Stomach (tissue), 19 donors: ENCODE measurements at places on chromosomes 2 and 18.

DNA sequence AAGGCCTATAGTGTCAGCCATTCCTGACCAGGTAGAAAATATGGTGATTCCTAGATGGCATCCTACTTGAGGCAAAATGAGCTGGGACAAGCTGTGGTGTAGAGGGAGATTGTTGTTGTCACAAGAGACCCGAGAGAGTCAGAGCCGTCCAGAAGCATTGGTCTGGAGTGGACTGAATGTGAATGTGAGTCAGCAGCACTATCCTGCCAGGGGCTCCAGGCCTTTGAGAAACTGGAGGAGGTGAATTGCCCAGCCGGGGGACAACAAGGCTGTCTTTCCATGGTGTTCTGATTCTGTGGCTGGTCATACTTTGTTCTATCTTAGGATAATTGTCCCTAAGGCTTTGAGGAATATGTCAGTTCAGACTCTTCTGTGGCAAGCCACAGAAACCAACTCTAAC is 29.4 kb upstream of the EIF2AK3 start:
- no peak for DNase-seq

- DNase-seq = no peak
These were observed 97.4 kb downstream of the OSR1 start for GRCh38 chr2:19261061-19261460.

GRCh38 chr2:215427585-215427984 is 8.3 kb downstream of the FN1 start:
- no peak for DNase-seq

GRCh38 chr2:121189661-121190381 is 95.2 kb downstream of the TFCP2L1 start:
- DNase-seq = peak; percentile 31

- no peak for DNase-seq
These were observed 47.1 kb upstream of the THSD7B start for GRCh38 chr2:136718273-136718672.

- DNase-seq = no peak
These were observed 23.9 kb downstream of the GAREM1 start for GRCh38 chr18:32446780-32447179.
